Kasumi-1 (cell line): ENCODE measurements at places on chromosomes 11 and 22.

- DNase-seq = peak; percentile 25
These were observed at the start of gene GLB1L3 for GRCh38 chr11:134275534-134276395. TSS of gene GLB1L3 (plus strand) at chr11:134276379. CDS start at chr11:134276741, 362 bp downstream.

DNA sequence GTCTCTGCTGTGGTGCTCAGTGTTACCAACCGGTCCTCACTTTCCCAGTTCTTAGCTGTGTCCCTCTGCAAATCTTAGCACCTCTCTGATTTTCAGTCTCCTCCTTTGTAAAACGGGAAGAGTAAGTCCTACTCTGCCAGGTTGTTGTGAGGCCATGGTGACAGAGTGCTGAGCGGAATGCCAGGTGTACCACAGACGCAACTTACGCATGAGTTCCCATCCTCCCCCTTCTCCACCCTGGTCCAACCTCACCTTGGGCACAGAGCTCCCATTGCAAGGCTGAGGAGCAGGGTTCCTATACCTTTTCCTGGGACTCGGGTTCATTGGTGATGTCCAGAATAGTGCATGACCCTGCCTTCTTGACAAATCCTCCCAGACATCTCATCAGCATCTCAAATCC lies 7.3 kb upstream of the DDB2 start:
- DNase-seq = no peak

DNA sequence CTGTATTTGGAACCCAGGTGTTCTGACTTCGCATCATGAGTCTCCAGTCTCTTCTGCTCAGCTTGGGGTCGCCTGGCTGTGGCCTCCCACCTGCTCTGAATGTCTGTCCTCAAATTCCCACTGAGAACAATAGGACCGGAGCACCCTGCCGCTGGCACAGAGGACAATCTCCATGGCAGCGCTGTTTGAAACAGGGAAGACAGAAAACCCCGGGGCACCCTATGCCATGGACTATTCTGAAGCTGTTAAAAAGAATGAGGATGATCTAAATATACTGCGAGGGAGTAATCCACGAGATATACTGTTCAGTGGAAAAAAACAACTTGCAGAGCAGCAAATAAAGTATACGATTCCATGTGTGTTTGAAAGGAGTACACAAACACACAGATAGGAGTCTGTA lies 415.6 kb upstream of the NARS2 start:
- no peak for DNase-seq

GRCh38 chr22:36325154-36326031 lies 62.4 kb downstream of the MYH9 start:
- DNase-seq = no peak

- DNase-seq = no peak
These were observed 53.3 kb downstream of the NCAM1 start for GRCh38 chr11:113014262-113015097.

GRCh38 chr11:85922367-85922766 lies 67.2 kb downstream of the CCDC83 start:
- no peak for DNase-seq

DNA sequence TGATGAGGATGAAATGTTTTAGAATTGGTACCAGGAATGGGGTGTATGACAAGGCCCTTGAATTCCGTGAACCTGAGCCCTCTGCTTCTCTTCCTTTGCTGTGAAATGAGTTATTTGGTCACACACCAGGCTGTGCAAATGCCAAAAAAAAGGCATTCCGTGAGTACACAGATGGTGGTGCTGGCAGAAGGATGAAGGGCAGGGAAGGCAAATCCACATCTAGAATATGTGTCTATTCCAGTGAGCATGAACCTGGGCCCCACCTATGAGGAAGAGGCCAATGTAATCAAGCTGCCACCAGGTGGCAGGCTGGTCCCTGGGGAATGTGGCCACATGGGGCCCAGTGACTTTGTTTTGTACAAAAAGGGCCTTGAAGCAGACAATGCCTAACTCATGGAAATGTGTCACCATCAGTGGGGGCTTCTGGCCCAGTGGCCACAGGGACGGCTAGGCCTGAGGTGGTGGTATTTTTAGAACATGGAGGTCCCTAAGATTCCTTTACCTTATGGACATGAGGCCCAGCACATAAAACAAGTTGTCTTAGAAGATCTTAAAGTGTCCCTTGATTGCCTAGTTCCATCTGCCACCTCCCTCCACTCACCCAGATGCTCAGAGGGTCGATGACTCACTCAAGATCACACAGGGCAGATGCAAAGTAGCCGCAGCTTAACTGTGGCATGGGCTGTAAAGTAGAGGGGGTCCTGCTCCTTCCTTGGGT lies 3.9 kb upstream of the RNF215 start:
- peak; percentile 65 for DNase-seq

GRCh38 chr11:44927174-44927661 lies 23.5 kb downstream of the TP53I11 start:
- DNase-seq = peak; percentile 50

- DNase-seq = no peak
These were observed 40.2 kb downstream of the LRP5 start for GRCh38 chr11:68352591-68352990.

- no peak for DNase-seq
These were observed 191.5 kb downstream of the CEP164 start for GRCh38 chr11:117519170-117519569.

DNA sequence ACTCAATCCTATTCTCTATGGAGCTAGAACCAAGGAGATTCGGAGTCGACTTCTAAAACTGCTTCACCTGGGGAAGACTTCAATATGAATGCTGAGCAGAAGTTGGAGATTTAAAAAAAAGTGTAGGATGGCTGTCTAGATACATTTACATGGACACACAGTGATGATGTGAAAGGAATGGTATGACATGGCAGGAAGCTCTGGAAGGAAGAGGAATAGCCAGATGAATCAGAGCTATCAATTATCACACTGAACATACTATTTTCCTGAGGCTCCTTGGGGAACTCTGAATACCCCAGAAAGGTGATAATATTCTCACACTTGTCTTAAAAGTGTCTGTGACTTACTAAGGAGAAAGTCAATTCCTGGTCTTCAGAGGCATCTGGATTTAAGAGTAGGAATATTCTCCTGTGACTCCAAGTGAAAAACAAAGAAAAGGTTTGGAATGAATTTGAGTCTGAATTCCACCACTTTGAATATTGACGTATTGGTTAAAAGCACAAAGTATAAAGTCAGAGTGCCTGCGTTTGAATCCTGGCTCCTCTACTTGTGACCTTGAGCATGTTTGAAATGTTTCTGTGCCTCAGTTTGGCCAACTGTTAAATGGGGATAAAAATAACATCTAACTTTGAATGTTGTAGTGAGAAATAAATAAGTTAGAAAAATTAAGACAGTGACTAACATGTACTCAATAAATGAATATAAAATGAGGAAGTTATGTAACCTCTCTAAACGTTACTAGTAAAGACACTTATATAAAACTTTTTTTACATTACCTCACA lies 1.3 kb downstream of the OR52D1 start:
- DNase-seq = no peak

DNA sequence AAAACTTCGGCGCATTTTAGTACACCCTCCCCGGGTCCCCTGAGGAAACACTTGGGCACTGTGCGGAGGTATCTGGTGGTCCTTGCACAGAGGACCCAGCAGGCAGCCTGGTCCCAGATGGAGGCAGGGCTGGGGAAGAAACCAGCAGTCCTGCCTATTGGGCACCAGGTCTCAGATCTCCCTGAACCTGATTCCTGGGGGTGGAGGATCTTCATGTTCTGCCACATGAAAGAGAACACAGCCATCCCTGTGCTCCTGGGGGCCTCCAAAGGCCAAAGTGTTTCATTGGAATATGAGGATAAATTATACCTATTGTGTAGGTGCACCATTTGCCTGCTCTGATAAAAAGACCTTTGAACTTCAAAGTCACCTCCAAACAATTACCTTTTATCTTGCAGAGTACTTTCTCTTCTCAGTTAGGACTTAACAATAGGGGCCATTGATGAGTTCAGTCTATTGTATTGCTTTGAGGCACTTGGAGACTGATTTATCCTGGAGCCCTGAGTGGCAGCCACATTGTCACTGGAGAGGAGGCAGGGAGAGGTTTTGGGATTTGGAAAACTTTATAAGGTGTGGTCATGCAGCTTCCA lies 1.8 kb downstream of the RCN1 start:
- DNase-seq = no peak

- DNase-seq = no peak
These were observed 5.7 kb downstream of the GAL3ST3 start for GRCh38 chr11:66042996-66043906.

DNA sequence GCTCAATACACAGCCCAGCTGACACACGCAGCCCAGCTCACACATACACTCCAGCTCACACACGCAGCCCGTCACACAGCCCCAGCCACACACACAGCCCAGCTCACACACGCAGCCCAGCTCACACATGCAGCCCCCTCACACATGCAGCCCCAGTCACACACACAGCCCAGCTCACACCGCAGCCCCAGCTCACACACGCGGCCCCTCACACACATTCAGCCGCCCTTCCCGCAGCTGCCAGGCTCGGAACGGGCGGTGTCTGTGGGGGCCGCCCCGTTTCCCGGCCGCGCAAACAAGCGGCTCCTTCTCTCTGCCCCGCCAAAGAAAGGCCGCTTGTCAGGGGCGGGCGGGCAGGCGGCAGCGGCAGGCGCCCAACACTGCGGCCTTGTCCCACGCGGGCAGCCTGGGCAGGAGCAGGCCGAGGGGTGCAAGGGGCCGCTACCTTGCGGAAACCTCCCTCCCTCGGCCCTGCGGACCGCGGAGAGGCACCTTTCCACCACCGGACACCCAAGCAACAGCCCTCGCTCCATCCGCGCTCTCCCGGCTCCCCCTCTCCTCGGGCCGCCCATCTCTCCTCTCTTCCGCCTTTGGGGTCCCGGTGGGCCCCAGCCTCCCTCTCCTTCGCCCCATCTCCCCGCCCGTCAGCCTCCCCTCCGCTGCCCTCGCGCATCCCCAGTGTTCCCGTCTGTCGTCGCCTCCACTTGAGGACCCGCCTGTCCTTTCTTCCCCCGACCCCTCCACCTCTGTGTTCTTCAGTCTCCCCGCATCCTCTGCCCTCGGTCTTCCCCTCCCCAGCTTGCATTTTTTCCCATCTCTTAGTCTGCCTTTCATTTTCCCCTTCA lies 2.2 kb downstream of the PHLDB1 start:
- no peak for DNase-seq

GRCh38 chr11:88188251-88188931 lies 13.1 kb upstream of the RAB38 start:
- no peak for DNase-seq

- DNase-seq = no peak
These were observed 15.0 kb downstream of the METTL15 start for GRCh38 chr11:28123151-28123581.

DNA sequence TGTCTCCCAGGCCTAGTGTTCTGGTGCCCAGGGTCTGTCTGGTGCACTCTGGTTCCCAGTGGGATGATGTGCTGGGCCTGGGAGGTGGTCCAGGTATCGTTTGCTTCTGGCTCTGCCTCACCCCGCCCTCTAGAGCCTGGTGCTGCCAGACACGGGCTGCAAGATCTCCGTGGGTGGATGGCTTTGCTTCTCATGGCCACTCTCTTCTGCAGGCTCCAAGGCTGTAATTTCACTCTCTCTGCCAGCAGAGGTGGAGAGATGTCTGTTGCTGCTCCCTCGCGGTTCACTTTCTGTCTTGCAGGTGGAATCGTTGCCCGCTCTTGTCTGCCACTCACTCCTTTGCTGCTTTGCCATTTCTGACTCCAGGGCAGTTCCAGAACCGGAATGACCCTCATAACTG lies 13.4 kb downstream of the NADSYN1 start:
- no peak for DNase-seq

GRCh38 chr11:22263613-22264012 lies 70.7 kb downstream of the ANO5 start:
- DNase-seq = no peak

DNA sequence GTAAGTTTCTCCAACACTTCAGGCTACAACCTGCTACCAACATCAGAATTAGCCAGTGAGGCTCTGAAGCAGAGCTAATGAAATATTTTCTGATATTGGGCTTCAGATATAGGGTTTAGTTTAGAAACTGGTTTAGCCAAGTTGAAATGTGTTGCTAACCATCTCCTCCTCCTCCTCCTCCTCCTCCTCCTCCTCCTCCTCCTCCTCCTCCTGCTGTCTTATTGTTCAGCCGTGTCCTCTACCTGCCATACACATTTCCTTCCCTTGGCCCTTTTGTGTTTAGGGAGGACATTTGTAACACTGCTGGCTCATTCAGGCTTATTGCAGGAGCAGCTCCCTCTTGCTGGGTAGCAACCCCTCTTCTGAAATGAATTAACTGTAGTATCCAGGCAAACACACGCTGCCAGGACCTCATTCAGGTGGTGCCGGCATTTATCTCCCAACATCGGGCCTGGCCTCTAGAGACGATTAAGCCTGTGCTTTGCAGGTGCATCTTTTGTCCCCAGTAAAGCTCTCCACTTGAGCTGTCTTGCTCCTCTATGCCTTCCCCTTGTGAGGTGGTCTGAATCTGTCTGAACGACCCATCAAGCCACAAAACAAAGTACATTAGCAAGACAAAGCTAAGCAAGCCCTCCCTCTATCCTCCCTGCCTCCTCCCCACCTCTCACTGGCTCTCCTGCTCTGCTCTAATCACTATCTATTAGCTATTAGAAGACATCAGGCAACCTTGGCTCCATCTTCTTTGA lies 82.9 kb downstream of the KCNJ1 start:
- DNase-seq = no peak

- DNase-seq = no peak
These were observed 128.3 kb downstream of the NTM start for GRCh38 chr11:131498631-131499160.

GRCh38 chr11:126538071-126538470 lies 182.6 kb downstream of the ST3GAL4 start:
- DNase-seq = no peak

DNA sequence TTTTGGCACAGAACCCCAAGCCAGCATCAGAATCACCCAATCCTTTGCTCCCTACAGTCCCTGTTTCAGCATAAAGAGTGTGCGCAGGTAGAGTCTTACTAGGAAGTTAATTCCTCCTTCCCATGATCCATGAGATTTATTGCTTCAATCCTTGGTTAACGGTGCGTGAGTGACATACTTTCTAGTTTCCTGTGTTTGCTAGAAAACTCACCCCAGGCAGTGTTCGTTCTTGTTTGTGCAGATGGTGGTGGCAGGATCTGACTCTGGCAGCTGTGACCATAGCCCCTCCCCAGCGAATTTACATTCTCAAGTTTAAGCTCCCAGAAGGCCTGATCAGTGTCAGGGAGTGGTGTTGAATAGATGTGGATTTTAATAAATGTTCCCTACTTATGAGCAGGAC lies 106.7 kb upstream of the CCT8L2 start:
- DNase-seq = no peak

- DNase-seq = no peak
These were observed 53.2 kb downstream of the FAM76B start for GRCh38 chr11:95736355-95736754.

DNA sequence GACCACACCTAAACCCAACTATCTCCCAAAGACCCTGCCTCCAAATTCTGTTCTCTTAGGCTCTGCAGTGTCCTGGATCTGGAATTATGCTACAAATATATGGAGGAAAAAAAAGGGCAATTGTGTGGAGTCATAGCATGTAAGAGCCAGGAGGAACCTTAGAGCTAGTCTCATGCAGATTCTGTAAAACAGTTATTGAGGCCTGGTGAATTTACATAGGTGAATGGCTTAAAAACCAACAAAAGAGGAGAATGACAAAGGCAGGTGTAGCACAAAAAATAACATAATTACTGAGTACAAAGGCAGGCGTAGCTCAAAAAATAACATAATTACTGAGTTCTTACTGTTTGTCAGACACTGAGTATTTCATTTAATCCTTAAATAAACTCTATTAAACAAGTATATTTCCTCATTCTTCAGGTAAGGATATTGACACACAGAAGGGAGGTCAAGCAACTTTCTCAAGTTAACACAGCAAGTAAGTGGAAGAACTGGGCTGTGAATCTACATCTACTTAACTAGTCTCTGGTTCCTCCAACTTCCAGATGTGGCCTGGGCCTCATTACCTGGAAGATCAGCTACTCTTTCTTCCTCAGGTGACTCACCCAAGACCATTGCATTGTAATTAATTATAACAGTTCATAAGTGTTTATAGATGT lies 938.9 kb upstream of the TENM4 start:
- DNase-seq = no peak
